ENCODE measurements at places on chromosomes 7 and 10.

GRCh38 chr10:6013413-6014192 lies 36.3 kb upstream of the IL15RA start:
- no peak for DNase-seq

DNA sequence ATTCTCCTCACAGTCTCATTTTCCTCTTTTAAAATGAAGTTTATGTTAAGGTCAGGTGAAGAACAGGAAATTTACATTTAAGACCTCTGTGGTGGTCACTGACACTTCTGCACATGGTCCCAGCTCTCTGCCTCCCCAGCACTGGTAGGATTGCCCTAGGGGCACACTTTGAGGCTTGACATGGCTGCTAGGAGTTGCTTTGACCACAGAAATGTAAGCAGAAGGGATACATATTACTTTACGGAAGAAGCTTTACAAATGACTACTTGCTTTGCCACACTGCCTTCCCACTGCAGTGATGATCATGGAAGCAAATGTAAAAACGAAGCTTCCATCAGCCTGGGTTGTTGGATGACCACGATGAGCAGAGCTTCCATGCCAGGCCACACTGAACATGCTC lies 53.1 kb upstream of the RSU1 start:
- no peak for DNase-seq

DNA sequence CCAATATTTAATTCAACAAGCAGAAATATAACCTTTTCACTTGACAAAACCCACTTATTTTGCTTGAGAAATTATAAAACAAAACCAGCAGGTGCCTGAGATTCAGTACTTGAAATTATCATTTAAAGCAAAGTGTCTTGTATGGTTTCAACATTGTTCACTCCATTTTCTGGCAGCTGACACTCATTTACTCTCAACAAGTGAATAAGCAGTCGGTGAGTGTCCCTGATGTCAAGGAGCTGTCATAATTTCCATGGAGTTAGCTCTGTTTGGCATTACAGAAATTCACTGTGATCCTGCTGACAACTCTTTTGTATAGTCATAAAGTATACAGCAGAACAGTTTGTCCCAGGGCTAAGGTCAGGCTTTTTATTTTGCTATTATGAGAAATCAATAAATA lies 490.0 kb downstream of the CNTNAP2 start:
- DNase-seq: no peak

GRCh38 chr7:113892818-113893217 lies 26.0 kb downstream of the PPP1R3A start:
- no peak for DNase-seq
